Glutamatergic neuron (in vitro differentiated cells): ENCODE measurements at places on chromosomes 3 and 15.

- DNase-seq: no peak
Observed at GRCh38 chr15:36230776-36231175, 348.6 kb upstream of the CDIN1 start.

GRCh38 chr3:118487734-118488133 is 546.9 kb downstream of the IGSF11 start:
- DNase-seq: no peak

GRCh38 chr3:44995142-44995770 is 19.2 kb downstream of the EXOSC7 start:
- DNase-seq: no peak

DNA sequence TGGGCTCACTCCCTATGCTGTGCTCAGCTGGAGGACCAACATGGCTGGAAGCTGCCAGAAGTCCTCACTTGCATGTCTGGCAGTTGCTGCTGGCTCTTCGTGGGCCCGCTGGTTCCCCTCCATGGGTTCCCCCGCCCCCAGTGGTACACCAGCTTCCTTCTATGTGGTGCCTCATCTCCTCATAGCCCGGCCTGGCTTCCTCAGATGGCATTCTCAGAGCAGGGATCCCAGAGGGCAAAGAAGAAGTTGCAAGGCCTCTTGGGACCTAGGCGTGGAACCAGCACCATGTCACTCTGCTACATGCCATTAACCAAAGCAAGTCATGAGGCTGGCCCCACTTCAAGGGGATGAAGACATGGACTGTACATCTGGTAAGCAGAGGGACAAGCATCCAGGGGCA is 2.9 kb upstream of the CFAP92 start:
- DNase-seq: no peak

- DNase-seq: no peak
Observed at GRCh38 chr15:89858661-89859458, 34.9 kb downstream of the AP3S2 start.
